HCT116 (cell line): ENCODE measurements at places on chromosomes 3 and 15. TPM values are rescaled to one million over a fixed set of nuclear protein-coding genes. Genes with fewer than 3 reads are reported as not detected.

DNA sequence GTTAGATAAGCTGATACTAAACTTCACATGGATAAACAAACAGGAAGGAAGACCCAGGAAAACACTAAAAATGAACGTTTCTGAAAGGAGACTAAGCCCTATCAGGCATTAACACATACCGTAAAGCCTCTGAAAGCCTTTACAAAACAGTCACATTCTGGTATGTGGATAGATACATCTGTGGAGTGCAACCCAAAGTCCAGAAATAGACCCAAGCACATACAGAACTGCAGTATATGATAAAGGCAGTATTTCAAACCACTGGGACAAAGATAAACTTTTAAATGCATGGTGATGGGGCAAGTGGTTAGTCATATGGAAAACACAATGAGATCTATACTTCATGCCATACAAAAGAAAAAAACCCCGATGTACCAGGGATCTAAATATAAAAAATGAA is 26.0 kb downstream of the DCBLD2 start:
- DNase-seq, result no peak

ENTPD3 gene
- total RNA-seq, result not detected

DNA sequence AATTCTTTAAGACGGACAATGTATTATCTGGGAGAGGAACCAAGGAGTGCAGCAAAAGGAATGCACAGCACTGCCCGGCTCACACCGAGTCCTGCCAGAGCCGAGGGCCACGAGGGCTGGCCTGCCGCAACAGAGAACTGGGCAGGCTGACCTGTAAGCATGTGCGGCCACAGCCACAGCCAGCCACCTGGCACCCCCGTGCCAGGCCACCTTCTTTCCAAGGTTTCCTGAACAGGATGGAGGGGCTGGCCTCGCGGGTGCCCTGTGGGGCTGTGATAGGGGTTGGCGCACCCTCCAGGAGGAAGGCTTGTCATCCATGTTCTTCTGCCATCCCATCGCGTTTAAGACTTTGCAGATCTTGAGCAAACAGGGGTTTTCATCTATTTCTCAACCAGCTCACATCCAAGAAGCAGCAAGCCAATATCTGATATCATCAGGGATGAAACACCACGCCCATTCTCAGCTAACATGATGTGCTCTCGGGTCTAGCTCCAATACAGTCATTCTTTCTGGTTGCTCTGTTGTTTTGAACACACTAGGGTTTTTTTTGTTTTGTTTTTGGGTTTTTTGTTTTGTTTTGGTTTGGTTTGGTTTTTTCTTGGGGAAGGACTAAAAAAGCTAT is 10.2 kb downstream of the CA12 start:
- no peak for DNase-seq

GRCh38 chr3:23837691-23838090 is 31.9 kb downstream of the UBE2E1 start:
- DNase-seq, result no peak

DNA sequence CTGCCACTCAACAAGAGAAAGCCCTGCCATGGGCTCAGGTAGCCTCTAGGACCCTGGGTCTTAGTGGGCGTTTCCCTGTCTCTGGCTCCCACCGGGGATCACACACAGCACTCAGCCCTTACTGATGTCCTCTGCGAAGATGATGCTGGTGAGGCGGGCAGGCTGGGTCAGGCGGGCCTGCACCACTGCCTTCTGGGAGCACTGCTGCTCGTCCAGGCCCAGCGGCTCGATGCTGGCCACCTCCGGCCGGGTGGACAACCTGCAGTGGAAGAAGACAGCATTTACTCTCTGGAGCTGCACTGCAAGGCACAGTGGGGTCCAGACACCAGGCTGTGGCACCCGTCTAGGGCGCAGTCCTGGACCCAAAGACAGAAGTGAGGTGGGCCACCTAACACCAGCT is 20.5 kb downstream of the NUP210 start:
- DNase-seq, result no peak

DNA sequence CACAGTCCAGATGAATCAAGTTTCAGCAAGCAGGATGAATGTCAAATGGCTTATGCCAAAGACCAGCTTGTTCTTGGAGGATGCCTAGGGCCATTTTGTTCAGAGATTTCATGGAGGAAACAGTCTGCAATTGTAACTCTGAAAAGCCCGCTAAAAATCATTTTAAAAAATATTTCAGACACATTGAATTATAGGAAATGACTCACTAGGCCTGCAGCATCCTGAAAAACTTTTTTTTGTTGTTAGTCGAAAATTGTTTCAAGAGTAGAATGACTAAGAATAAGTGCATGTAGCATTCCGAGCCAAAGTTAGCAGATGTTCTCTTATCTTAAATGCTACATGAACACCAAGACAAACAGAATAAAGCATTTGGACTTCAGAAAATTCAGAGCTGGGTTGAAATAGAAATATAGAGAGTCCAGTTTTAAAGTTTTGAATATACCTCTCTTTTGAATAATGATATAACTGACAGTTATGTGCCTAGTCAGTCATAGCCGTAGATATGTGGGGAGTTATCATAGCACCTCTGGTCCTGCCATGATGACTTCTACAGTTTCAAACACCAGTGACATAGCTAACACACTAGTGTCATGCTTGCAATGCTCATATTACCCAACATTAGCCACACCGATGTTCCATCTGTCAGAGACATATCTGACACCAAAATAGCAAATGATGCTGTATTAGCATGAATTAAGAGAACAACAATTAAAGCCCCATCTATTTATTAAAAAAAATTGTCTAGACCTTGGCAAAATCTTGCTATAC is 1462.8 kb upstream of the GBE1 start:
- DNase-seq, result no peak

GRCh38 chr3:157290766-157291165 is 130.8 kb upstream of the CCNL1 start:
- no peak for DNase-seq

HRH1 gene
- total RNA-seq, result 7.0 TPM

GRCh38 chr15:67193223-67193990 is 61.1 kb downstream of the AAGAB start:
- DNase-seq, result no peak

GRCh38 chr15:87572381-87572910 is 684.1 kb downstream of the NTRK3 start:
- no peak for DNase-seq
